ENCODE measurements at places on chromosomes 3 and 15.
A peak's percentile ranks its signal among the peaks of the same experiment; 100 is the strongest.

DNA sequence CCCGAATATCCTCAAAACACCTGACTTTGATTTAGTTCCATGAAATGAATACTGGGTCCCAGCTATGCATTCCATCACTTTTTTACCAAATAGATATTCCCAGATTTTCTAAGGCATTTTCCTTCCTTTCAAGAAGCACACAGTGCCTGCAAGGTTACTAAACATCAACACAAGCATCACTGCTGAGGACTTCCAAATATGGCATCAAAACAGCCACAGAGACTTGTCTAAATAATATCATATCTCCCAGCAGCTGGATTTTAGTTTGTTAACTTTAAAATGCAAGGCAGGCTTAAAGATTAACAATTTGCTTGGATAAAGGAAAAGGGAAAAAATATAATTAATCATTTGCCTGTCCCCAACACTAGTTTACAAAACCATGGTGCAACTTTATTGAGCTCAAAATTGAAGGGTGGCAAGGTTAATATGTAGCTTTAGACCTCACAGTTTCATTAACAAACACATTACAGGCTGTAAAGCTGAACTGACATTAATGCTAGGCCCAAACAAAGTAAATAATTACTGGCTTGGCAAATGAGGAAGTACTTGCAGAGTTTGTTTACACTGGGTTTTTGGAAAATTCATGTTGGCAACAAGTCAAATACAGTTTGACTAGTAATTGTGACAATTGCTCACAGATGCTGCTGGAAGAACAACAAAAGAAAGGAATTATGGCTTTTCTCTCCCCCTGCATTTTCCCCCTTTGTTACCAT is 401.7 kb upstream of the CDIN1 start:
- DNase-seq, result no peak

DNA sequence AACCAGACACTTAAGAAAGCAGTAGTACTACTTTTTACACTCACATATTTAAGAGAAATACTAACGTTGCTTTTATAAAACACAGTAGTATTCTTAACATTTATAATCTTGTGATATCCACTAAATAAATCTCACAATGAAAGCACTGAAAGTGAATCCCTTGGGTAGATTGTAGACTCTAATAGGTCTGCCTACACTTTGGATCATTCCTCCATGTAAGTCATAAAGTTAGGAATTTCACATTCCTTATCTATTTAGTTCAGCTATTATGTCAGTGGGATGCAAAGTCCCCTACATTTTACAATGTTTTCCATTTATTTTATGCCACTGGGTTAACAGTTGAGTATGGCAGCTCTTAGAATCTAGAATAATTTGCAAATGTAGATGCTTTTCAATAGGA is 330.7 kb downstream of the LSAMP start:
- DNase-seq, result no peak

DNA sequence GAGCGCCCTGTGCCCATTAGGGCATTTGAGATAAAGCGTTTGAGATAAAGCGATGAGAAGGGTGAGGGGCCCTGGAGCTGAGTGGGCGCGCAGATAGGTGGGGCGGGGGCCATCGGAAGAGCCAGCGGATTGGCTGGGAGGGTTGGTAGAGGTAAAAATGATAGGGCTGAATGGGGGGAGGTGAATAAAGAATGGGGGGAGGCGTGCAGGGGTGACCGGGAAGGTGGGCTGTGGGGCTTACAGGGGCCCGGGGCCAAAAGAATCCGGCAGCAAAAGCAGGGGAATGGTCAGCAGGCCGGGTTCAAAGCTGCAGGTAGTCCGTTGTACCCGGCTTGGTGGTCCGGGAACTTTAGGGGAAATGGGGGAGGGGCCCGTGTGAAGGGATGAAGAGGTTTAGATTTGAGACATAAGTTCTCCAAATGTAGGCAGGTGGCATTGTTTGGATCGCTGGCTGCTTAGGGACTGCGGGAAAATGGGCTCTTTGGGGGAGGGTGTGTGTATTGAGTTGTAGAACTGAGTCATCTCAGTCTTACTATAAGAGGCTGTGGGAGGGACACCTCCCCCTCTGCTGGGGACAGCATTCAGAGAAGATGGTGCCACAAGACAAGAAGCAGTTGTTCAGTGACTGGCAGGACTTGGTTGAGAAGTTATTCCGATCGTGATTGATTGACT is 610 bp downstream of the ARID3B start:
- DNase-seq, result peak; percentile 26

- no peak for DNase-seq
These were observed 47.7 kb downstream of the PXYLP1 start for GRCh38 chr3:141279077-141279967.

DNA sequence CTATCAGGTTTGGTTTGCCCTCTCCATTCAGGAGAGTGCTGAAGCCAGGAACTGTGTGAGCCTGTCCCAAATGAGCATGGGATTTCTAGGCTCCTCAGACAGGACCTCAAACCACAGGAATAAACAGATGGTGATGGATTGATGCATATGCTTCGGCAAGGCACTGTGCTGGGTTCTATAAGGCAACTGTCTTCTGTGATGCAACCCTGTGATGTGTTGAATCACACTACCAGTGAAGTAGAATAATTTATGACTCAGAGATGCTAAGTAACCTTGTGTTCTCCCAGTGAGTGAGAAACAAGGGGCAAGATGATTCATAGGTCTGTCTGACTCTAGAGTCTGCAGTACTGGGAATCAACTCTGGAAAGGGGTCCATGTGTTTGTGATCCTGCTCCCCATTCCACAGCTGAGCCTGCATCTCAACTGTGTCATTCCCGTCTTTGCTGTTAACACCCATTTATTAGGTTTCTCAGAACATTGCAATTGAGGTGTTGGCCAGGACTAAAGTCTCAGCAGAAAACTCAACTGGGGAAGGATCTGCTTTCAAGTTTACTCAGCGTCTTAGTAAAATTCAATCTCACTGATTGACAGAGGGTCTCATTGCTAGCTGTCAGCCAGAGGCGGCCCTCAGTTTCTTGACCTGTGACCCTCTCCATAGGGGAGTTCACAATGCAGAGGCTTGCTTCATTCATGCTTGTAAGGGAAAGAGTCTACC is 510.1 kb upstream of the CFAP20DC start:
- no peak for DNase-seq

DNA sequence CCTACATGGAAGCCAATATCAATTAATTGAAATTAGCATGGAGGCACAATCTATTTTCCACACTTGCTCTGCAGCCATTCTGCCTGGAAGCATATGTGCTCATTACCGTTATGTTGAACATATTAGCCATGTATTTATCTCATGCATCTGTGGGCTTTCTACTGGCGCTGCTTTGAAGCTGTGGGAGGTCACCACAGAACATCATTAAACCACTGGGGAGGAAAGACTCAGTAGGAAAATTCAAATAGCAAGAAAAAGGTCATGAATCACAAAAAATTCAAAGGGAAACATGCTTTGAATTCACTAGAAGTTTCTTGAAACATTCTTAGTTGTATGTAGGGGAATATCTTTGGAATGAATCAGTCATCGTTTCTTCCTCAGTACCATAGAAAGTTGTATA is 652.5 kb downstream of the EDEM1 start:
- DNase-seq, result no peak

DNA sequence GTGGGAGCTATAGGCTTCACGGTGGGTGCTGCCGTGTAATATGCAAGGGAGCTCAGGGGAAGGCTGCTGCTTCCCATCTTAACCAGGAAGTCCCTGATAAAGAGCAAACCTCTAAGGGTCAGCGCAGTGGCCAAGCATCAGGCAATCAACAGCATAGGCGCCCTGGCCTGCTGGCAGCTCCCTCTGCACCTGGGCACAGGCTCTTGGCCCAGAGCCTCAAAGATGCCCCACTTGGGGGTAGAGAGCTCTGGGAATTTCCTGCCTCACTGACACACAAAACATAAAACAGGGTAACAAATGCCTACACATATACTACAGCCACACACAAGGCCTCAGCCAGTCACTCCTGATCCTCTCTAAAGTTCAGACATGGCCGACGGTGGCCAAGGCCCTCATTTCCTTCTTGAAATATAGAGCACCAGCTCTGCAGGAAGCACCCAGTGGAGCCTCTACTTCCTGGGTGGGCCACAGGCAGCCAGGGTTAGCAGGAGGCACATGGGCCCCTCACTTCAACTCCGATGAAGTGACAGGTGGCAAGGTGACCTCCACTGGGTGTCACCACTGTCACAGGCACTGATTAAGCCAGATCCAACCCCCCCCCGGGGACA is 20.5 kb downstream of the SLC41A3 start:
- no peak for DNase-seq

DNA sequence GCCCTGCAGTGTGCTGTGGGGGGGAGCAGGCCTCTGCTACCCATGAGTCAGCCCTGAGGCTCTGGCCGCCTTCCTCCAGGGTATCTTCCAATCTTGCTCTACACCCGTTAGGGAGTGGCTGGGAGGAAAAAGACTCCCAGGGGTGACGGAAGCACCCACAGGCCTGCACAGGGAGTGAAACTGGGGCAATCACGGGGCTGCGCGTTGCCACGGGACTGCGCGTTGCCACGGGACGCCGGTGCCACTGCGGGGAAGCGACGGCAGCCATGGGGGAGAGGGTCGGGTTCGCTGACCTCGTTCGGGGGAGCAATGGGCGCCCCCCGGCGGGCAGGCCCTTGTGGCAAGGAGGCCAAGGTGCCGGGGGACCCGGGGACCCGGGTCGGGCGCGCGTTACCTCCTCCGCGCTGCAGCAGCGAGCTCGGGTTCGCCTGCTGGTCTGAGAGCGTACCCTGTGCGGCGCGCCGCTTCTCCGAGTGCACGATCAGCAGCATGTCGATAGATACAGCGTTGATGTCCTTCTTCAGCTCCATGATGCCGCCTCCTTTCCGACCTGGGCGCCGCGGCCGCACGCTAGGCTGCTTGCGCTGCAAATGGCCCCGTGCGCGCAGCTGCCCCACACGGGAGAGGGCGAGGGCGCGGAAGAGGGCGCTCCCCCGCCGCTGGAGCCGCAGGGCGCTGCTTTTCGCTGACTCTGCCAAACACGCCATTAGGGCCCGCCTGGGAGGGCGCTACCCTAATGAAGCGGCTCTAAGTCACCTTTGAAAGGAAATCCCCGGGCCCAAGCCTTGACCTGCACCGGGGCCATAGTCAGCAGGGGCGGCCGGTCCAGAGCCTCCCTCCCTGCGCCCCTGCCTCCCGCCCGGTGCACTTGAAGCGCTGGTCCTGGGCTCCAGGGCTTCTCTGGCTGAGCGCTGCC is at the start of gene KY:
TSS of gene KY (minus strand) at position 592 of the 916 bp plus-strand sequence. CDS start at position 530, 62 bp downstream.
- DNase-seq, result no peak

DNA sequence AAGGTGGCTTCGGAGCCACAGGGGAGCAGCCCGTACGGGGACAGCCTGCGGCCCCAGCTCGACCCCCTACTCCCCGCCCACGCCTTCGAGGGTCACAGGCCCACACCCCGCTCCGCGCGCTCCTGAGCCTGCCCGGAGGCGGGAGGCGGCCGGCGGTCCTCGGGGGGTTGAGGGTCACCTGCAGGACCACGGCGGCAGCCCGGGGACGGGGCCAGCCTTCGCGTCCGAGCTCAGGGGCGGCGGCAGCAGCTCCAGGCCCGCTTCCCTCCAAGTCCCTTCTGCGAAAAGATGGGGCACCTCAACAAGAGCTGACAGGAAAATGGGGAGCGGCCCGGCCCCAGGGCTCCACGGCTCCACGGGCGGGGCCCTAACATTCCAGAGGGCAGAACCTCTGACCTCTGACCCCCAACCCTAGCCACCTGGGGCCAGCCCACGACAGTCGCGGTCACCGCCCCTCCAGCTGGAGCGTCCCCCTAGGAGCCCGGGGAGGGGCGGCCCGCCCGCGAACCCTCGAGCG is 428 bp downstream of the LYSMD4 start:
- DNase-seq, result no peak

DNA sequence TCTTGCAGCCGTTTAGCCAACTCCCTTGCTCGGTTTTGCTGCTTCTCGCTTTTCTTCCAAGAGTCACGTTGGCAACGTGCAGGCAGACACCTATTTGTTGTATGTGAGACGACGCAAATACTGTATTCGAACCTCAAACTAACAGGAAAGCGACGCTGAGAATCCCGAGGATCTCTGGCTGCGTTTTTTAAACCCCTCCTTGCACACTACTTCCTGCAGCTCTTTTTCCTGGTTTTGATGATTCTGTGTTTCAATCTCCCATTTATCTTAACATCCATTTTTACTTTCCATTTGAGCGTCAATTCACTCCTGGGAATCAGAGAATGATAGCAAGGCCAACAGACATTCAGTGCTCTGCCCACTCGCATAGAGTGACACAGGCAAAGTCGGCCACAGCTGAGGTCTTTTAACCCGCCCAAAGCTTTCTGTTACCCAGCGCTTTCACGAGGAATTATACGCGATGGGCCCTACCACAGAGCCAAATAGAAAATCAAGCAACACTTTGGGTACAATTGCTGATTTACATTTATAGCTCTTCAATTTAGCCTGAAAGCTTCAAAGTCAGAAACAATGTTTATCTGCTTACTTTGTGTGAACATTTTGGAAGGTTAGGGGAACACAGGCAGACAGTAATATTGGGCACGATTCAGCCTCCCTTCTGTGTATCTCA is 1.6 kb upstream of the ANXA2 start:
- DNase-seq, result no peak

DNA sequence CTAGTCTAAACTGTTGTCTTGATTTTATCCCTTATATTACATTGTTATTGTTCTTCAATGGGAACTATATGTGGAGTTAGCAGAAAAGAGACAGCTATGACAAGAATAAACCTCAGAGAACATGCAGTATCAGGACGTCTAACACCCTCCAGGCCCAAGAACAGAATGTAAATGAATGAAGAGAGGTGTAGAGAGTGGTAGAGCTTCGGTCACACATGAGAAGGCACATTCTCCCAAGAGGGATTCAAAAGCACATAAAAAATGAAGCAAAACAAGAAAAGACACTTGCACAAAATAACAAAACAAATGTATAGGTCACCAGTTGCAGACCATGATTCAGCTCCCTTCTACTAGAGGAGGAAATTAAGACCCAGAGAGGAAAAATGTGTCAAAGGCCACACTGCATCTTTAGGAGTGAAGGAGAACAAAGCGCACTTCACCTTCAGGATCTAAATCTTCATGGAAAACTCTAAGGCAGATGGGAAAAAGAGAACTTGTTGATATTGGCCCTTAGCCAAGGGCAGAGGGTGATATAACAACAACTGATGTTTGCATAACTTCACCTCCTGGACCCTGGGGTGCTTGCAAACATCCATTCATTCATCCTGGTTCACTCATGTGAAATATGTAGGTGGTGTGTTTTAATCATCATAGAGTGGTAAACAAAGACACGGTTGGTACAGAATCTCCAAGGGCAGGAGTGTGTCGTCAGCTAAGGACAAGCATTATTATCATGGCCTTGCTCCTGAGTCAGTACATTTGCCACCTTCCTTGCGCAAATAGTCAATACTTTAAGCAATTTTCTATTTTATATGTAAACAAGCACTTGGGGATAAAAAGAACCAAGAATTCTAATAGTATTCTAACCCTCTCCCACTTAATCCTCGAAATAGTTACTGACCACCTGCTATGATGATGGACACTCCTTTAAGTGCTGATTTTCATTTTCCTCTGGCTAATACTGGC is 8.8 kb downstream of the NEK10 start:
- no peak for DNase-seq

- DNase-seq, result no peak
These were observed 10.9 kb downstream of the PLCD1 start for GRCh38 chr3:38018296-38019266.

Measured in omental fat pad (tissue), 4 donors.